BJ (cell line): ENCODE measurements at places on chromosomes 13 and 19. TPM values are rescaled to one million over a fixed set of nuclear protein-coding genes. Genes with fewer than 3 reads are reported as not detected.
A peak's percentile ranks its signal among the peaks of the same experiment; 100 is the strongest.

- DNase-seq = no peak
Observed at GRCh38 chr19:35742121-35742724, at the start of gene IGFLR1. IGFLR1 (minus strand) TSS chr19:35742452; CDS start chr19:35741180, 1,272 bp downstream.

DNA sequence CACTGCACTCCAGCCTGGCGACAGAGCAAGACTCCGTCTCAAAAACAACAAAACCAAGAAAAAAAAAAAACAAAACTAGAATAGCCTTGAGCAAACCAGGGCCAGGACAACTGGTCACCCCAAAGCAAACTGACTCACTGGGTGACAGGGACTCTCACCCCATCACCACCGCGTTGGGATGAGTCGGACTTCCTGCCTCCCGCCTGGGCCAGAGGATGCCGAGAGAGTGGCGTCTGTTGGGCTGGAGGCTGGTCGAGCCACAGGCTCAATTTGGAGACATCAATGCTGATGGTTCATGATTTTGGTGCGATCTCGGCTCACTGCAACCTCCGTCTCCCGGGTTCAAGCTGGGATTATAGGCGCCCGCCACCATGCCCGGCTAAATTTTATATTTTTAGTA lies 11.6 kb downstream of the TMPRSS9 start:
- no peak for DNase-seq

The FAM216B gene
- not detected in 2 replicates for polyA plus RNA-seq

DNA sequence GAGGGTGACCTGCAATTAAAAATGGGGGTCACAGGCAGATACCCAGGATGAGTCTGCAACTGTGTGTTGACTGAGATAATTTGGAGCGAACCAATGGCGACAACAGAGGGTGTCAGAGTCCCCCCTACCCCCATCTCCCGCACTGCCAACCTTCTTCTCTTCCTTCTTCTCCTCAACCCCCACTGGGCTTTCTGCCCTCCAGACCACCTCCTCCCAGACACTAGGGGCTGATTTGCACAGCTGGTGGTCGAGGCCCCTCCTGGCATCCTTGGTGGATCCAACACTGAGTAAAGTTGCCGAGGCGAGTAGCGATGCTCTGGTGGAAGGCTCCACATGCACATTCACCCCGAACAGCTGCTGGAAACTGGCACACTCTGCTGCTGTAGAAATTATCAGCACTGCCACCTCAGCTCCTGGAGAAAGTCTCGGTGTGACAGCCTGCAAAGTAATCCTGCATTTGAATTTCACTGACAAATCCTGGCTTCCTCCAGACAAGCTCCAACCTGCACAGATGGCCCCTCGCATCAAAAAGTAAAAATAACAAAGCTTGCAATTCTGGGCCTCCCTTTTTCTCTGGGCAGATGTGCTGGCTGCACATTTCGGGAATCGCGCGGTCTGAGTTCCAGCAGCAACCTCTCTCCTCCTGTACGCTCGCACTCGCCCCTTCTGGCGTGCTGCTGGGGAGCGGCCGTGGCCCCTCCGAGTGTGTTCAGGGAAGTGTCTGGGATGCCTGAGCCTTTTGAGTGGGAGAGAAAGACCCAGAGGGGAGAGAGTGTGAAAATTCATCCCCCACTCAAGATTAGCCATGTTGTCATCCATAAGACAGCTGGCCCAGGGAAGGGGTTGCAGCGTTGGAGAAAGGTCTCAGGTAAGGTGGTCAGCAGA lies 28.5 kb downstream of the CCNE1 start:
- no peak for DNase-seq

The RGL3 gene
- polyA plus RNA-seq = 1.4 and 2.3 TPM in 2 replicates

The HNRNPA1L2 gene
- 5.0 and 6.9 TPM in 2 replicates for polyA plus RNA-seq

DNA sequence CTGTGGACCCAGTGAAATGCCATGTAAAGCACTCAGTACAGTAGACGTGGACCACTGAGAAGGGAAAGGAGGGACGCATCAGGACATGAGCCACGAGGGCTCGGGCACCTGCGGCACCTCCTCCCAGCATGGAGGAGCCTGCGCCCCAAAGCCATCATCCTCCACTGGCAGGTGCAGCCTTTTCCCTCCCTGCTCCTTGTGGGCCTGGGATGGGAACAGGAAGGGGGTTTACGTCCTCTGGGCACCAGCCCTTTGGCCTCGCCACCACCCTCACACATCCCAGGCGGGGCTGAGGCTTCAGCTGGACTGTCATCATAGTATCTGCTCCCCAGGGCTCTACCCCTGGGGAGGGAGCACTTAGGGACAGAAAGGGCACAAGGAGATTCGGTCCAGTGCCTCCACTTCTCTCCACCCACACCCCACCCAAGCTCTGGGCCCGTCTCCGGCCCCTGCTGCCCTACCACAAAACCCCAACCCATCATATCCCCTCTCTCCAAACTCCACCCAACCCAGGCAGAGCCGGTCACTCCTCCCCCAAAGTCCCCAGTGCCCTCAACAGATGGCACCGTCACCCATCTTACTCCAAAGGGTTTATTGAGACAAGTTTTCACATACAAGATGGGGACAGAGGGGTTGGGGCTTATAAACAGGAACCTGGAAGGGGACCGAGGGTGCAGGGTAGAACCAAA lies 2.2 kb upstream of the PRKD2 start:
- no peak for DNase-seq

The VAV1 gene
- not detected in 2 replicates for polyA plus RNA-seq

GRCh38 chr13:46010148-46010547 lies 42.4 kb downstream of the ZC3H13 start:
- no peak for DNase-seq

The INSR gene
- polyA plus RNA-seq = 4.1 and 5.7 TPM in 2 replicates

The FFAR1 gene
- not detected in 2 replicates for polyA plus RNA-seq

DNA sequence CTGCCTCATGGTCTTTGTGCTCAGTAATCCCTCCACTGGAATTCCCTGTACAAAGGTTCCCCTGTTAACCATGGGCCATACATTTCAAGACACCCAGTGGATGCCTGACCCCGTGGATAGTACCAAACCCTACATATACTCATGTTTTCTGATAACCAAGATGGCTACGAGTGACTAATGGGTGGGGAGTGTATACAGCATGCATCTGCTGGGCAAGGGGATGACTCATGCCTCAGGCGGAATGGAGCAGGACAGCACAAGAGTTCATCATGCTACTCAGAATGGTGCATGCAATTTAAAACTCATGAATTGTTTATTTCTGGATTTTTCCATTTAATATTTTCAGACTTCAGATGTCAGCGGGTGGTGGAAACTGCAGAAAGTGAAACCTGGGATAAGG lies 13.3 kb upstream of the FGF9 start:
- DNase-seq = no peak

GRCh38 chr13:104983601-104984000 lies 1551.9 kb downstream of the EFNB2 start:
- DNase-seq = no peak

GRCh38 chr19:37896180-37896579 lies 10.2 kb downstream of the WDR87 start:
- DNase-seq = no peak

The SRRM5 gene
- 0.04 and 0.06 TPM in 2 replicates for polyA plus RNA-seq

The LHFPL6 gene
- 43.9 and 69.0 TPM in 2 replicates for polyA plus RNA-seq

The PLEKHG2 gene
- 12.5 and 20.6 TPM in 2 replicates for polyA plus RNA-seq

DNA sequence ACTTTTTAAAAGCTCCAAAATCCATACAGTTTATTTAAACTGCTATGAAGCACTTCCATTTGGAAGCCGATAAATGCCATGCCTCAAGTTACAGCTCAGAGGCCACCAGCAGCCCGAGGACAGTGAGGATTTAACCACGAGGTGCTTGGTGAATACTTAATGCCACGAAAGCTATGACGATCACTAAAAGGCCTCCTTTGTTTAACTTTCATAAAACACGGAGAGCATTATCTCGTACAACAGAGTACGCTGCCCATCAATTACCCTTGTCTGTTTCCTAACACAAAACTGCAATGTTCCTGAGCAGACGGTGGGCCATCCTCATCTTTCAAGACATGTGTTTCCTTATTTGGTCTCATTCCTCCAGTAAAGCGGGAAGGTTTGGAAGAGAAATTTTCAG lies 58.4 kb downstream of the PEPD start:
- DNase-seq = no peak

DNA sequence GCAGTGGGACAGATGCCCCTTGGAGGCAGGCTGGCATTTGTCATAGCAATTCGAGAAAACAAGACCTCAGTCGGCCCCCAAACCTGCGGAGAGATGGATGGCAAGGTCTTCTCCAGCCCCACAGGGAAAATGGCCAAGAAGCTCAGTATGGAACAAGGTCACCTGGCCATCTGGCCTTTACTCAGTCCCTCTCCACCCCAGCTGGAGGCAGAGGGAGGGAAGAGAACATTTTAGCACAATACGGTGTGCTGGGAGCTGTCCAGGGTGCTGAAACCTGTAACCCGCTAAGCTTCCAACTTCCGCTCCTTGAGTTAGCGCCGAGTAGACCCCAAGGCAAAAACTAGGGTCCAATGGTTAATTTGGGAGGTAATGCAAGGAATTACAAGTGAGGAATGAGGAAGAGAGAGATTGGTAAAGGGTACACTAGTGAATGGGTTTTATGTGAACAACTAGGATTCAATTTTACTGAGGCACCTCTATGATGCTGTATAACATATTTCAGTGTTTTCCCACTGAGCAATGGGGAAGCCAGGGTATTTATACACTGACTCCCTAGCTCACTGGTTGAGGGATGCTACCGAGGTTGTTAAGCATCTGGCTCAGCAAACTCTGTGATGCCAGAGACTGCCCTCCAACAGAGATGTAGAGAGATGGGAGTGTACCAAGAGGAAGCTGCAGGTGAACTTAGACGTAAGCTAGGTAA lies 64.3 kb downstream of the CACNA1A start:
- DNase-seq = no peak

The IZUMO2 gene
- polyA plus RNA-seq = not detected in 2 replicates

The C2CD4C gene
- 0.04 and 0.07 TPM in 2 replicates for polyA plus RNA-seq

DNA sequence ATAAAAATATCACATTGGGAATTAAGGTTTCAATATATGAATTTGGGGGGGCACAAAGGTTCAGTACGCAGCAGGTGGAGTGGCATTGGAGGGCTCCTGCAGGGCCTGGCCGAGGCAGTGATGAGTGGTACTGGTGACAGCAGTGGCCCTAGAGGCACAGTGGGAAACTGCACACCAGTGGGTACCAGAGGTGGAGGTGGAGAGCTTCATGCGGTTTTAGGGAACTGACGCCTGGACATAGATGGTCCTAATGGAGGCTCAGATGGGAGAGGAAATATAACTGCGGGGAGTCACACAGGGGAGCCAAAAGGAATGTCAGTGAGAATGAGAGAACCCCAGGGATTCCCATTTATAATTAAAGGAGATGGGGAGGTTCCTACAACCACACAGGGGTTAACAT lies 156.2 kb downstream of the COG6 start:
- no peak for DNase-seq

GRCh38 chr19:28208745-28209144 lies 1004.2 kb downstream of the UQCRFS1 start:
- no peak for DNase-seq

GRCh38 chr13:109126891-109127641 lies 497.7 kb downstream of the MYO16 start:
- no peak for DNase-seq

The ZNF730 gene
- 0.27 and 0.37 TPM in 2 replicates for polyA plus RNA-seq

The ZNF208 gene
- 0.04 TPM in 1 of 2 replicates, not detected in the other for polyA plus RNA-seq

The CXCL17 gene
- polyA plus RNA-seq = not detected in 2 replicates

The PSG6 gene
- polyA plus RNA-seq = 1.0 and 1.5 TPM in 2 replicates

DNA sequence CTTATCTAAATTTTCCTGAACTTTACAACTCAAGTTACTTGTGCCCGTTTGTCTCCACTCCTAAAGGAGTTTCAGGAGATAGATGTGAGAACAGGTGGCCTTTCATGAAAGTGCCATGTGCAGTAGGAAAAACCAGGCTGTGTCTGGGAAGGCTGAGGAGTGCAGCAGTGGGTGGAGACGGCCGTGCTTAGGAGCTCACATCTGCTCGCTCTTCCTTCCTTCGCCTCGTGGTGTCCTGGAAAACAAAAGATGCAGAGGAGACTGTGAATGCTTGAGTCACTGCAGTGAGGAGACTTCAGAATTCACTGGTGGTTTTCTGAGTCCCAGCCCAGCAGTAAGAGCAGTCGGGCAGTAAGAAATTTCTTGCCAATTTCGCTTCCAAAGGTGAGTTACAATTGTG lies 138.4 kb upstream of the RNF113B start:
- DNase-seq = no peak

- DNase-seq = no peak
Observed at GRCh38 chr13:33233547-33233946, 52.0 kb downstream of the STARD13 start.

- no peak for DNase-seq
Observed at GRCh38 chr13:21138561-21138960, 37.8 kb downstream of the SKA3 start.

- no peak for DNase-seq
Observed at GRCh38 chr13:34469196-34469986, 472.7 kb upstream of the NBEA start.

The MTUS2 gene
- 0.05 and 0.07 TPM in 2 replicates for polyA plus RNA-seq

GRCh38 chr13:109922518-109922917 lies 136.1 kb upstream of the IRS2 start:
- DNase-seq = no peak

- DNase-seq = no peak
Observed at GRCh38 chr13:98279473-98280175, 102.6 kb upstream of the RNF113B start.

The COMP gene
- 8.6 and 9.2 TPM in 2 replicates for polyA plus RNA-seq

DNA sequence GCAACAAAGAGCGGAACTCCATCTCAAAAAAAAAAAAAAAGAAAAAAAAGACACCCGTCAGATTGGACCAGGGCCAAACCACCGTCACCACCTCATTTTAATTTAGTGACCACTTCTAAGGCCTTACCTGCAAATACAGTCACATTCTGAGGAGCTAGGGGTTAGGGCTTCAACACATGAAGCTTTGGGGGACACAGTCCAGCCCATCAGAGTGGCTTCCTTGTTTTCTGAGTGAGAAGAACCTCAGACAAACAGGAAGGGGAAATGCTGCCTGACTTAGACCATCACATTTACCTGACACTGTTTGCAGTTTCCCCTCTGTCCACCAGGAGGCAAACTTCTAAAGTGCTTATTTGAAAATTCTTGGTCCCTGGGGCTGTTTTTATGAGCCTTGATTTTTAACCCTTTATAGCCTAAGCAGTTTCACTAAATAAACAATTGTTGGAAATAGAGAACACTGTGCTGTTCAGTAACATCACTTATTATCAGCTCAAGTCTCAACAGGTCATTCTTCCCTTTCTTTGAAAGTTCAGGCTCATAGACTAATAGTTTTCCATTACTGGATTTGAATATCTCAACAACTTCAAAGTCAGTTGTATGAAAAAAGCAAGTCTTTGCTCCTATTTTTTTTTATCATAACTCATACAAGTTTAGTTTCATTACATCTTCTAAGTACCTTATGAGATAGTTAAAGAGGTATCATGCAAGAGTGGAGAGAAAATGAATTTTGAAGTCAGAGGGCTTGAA lies 74.9 kb upstream of the WASF3 start:
- no peak for DNase-seq

DNA sequence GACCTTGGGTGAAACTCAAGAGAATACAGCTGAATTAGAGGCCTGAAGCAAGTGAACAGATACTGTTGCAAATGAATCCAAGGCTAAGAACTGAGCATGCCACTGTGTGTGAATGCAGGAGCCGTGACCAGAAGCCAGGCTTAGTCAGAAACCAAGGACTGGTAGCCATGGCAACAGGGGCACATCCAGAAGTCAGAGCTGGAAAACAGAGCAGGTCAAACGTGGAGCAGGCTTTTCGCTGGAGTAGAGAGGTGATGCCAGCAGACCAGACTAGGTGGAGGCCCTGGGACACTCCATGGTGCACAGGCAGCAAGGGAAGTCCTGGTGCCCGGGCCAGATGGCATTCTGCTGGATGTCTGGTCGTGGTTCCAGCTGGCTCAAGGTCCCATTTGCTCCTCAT lies 564.1 kb downstream of the PCDH9 start:
- peak; percentile 24 for DNase-seq

The TTC9B gene
- not detected in 2 replicates for polyA plus RNA-seq

GRCh38 chr13:44180876-44181536 lies 192.6 kb upstream of the SERP2 start:
- DNase-seq = no peak
